ENCODE measurements at places on chromosomes 1 and 21.

DNA sequence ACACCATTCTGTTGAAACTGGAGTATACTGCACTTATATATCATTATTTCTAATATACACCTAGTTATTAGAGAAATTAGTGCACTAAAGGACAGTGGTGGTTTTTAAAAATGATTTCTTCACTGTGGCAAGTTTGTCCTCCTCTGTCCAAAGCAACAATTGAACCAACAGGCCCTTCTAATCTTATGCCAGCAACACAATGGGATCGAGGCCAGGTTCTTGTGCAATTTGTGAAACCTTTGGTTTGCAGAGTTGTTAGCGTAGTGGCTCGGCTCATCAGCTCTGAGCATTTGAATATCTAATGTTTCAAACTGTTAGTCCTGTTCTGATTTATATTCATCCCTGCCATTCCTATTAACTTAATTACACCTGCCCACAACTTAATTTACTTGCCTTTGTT, 9.9 kb upstream of the LRRC39 start:
- no peak for DNase-seq

GRCh38 chr1:148354284-148354912, 128.7 kb downstream of the PPIAL4G start:
- DNase-seq, result no peak

- no peak for DNase-seq
Measured at GRCh38 chr1:183506561-183506960, 34.3 kb downstream of the SMG7 start.

GRCh38 chr1:147837129-147837963, 65.2 kb upstream of the GJA8 start:
- DNase-seq, result no peak

DNA sequence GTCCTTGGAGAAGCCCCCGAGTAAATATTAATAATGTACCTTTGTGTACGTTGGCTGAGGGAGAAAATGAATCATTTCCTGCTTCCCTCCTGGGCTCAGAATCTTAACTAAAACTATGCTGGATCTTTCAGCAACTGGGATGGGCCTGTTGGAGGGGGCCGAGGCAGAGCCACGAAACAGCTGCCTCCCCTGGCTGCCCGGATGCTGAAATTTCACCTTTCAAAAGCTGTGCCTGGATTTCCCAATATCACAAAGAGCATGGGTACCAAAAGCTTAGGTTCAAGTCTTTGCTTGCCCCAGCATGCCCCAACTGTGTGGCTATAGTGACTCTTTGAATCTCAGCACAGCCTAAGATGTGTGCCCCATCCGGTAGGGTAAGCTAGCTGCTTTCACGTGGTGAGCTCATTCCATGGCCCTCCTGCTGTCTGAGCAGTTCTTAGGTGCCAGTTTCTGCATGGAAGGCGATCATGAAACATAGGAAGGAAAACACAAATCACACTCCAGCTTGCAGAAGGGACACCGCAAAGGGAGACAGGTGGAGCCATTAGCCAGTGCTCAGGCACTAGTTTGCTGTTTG, 473.5 kb downstream of the PTPRU start:
- no peak for DNase-seq

DNA sequence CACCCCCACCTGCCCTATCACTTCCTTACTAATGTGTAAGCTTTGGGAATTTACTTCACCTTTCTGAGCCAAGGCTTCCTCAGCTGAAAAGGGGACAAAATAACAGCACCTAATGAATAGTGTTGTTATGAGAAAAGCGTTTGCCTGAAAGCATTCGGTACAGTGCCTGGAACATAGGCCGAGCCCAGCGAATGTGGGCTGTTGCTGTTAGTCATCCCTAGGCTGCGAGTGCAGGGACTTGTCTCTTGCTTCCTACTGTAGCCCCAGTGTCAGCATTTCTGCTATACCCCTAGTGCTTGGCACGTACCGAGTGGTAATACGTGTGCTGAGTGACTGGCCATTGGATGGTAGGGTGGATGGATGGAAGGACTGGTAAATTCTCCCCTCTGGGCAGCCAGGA, 16.7 kb upstream of the KPNA6 start:
- no peak for DNase-seq

GRCh38 chr1:98030483-98030882, 109.6 kb upstream of the DPYD start:
- no peak for DNase-seq

- DNase-seq, result no peak
Measured at GRCh38 chr1:236065509-236066005, 667 bp upstream of the NID1 start.

DNA sequence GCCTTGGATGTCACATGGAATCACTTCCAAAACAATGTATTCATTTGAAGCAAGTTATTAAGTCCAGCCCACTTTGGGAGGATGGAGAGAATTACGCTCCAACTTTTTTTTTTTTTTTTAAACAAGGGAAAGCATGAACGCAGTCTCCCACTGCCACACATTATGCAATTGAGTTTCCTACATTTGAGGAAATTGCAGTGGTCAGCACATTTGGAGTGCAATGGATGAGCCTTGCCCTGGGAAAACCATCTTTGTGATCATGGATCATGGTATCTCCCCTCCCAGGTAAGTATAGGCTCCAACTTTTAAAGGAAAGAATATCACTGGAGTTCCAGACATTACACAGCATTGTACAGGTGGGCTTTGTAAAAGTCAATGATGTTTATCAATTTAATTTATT, 26.7 kb downstream of the MAP10 start:
- DNase-seq, result no peak

GRCh38 chr21:25396135-25396711, 211.1 kb downstream of the MRPL39 start:
- peak; percentile 75 for DNase-seq

- no peak for DNase-seq
Measured at GRCh38 chr1:195915826-195916225, 692.4 kb downstream of the KCNT2 start.

DNA sequence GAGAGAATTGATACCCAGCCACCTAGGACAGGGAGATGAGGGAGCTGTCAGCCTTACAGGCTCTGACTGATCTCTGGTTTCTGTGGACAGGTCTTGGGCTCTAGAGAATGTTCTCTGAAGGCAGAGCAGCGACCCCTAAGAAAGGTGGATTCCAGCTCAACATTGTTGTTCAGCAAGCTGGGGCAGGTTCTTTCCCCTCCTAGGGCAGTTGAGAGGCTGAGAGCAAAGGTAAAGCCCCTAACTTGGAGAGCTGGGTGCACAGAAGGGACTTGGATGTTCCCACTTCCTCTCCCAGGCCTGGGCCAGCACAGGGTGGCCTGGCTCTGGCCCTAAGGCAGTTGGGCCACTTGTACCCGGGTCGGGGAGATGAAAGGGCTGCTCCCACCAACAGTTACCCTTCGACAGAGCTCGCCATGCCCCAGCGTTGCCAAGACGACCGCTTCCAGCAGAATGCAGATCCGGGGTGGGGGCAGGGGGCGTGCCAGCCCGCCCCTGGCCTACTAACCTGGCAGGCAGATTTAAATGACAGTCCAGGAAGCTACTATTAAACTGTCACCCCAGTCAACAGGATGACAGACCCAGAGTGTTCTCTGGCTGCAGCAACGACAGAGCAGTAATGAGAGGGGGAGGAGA, 31.6 kb downstream of the LRP8 start:
- DNase-seq, result no peak

- no peak for DNase-seq
Measured at GRCh38 chr1:248730507-248731335, 24.8 kb downstream of the LYPD8 start.

DNA sequence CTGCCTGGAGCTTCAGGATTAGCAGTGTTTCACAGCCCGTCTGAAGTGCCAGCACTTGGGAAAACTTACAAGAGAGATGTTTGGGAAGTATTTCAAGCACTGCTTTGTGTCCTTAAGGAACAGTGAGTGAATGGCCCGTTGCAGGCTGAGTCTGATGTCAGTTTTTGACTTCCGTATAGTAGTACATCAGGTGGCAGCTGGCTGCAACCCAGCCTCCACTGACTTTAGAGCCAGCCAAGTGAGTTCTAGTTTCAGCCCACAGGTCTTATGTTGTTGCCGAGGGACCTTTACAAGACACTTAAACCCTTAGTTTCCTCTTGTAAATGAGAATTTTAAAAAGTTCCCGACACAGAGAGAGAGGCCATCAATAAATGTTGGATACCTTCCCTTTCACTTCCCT, 35.0 kb downstream of the UCK2 start:
- no peak for DNase-seq

DNA sequence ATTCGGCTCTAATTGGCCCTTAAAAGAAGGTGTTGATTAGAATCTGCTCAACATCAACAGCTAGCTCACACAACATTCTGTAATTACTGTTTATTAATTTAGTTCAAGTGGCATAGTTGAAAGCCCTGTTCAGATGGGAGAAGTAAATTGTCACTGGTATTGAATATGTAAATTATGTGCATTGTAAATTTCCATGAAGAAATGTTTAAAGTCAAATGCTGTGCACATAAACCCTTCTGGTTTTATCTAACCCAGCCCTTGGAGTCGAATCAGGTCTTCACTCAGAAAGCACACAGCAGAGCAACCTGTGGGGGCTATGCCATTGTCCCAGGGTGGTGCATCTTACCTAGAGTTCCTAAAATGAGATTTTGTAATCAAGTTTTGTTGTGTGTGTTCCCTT, 65.4 kb upstream of the LMO4 start:
- no peak for DNase-seq

GRCh38 chr1:15618655-15619525, 1.6 kb downstream of the DDI2 start:
- no peak for DNase-seq

DNA sequence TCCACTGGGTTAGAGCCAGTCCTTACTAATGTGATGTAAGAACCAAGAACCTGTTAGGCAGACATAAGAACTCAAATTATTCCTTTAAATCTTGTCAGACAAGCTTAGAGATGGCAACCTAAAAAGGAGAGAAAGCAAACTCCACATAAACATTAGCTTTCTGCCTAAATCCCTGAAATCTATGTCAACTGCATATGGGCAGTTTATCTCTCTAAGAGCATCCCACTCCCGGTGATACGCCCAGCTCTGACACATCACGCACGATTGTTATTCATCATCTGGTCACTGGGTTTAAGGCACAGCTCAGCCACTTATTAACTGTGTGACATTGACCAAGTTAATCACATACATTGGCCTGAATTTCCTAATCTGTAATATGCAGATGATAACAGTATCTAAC, 323.7 kb downstream of the HHIPL2 start:
- no peak for DNase-seq

- DNase-seq, result no peak
Measured at GRCh38 chr1:41447995-41448770, 36.3 kb downstream of the EDN2 start.

DNA sequence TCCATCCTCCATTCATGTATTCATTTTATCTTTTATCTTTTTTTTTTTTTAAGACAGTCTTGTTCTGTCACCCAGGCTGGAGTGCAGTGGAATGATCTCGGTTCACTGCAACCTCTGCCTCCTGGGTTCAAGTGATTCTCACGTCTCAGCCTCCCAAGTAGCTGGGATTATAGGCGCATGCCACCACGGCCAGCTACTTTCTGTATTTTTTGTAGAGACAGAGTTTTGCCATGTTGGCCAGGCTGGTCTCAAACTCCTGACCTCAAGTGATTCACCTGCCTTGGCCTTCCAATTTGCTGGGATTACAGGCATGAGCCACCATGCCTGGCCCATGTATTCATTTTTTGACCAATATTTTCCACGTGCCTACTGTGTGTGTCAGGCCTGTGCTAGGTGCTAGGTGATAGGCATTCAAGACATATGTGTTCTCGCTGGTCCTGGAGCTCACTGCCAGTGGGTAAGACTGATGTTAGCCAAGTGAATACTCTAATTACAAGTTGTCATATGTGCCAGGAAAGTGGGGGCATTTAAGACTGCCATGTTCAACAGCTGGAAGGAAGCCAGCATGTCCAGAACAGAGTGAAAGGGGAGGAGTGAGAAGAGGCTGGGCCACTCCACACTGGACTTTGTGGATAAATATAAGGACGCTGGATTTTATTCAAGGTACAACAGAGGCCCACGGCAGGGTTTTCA, 5.3 kb upstream of the CELSR2 start:
- DNase-seq, result no peak

- DNase-seq, result no peak
Measured at GRCh38 chr1:10195570-10195969, 14.8 kb upstream of the KIF1B start.

GRCh38 chr1:224273641-224274040, 56.3 kb downstream of the NVL start:
- no peak for DNase-seq

- no peak for DNase-seq
Measured at GRCh38 chr1:160558660-160559380, 20.5 kb downstream of the CD84 start.

DNA sequence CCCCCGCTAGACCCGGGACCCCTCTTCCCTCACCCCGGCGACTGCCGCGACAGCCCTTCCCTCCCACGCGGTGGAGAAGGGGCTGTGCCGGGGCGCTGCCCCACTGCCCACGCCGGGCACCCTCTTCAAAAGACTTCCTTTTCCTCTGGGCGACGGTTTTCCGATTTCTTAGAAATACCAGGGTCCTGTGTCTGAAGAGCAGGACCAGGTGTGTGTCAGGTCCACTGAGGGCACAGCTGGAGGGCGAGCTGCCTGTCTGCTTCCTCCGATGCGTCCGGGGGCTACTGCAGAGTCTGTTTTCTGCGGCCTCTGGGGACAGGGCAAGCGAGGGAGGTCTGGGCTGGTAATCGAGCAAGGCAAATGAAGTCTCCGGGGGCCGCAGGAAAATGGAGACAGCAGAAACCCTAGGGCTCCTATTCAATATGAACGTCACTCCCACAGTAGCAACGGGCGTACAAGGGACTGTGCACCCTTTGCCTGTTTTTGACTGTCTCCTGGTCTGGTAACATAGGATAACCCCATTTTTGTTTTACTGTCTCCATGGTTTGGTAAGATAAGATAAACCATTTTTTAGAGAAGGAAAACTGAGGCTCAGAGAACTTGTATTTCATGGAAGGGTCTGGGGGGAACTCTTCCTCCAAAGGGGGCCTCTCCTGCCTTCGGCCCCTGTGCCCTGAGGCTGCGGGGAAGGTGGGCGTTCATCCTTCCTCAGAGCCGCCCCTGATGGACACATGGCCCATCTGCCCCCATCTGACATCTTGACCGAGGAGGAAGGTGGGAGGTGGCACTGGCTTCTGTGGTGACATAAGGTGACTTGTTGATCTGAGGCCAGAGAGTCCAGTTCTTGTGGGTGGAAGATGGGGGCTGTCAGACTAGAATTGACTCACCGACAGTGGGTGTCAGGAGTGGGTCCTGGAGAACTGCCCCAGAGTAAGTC, 970 bp downstream of the TNFRSF1B start:
- DNase-seq, result no peak

DNA sequence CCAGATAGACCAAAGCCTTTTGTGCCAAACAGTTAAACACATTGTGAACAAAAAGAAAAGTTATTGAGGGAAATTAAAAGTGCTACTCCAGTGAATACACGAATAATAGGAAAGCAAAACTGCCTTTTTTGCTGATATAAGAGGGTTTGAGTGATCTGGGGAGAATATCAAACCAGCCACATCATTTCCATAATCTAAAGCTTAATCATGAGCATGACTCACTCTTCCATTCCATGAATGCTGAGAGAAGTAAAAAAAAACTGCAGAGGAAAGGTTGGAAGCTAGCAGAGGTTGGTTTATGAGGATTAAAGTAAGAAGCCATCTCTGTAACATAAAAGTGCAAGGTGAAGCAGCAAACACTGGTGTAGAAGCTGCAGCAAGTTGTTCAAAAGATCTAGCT, 350.6 kb upstream of the NCAM2 start:
- no peak for DNase-seq

- no peak for DNase-seq
Measured at GRCh38 chr1:5911871-5912271, 80.4 kb downstream of the NPHP4 start.

- DNase-seq, result no peak
Measured at GRCh38 chr1:198234520-198235251, 77.9 kb downstream of the NEK7 start.

Data from stimulated activated CD4-positive, alpha-beta T cell treated with anti-CD3 and anti-CD28 coated beads, Interleukin-1b, Interleukin-23, amount 100 ng/mL, for 24 hours (primary cell).